ENCODE measurements at places on chromosomes 1 and 21.

DNA sequence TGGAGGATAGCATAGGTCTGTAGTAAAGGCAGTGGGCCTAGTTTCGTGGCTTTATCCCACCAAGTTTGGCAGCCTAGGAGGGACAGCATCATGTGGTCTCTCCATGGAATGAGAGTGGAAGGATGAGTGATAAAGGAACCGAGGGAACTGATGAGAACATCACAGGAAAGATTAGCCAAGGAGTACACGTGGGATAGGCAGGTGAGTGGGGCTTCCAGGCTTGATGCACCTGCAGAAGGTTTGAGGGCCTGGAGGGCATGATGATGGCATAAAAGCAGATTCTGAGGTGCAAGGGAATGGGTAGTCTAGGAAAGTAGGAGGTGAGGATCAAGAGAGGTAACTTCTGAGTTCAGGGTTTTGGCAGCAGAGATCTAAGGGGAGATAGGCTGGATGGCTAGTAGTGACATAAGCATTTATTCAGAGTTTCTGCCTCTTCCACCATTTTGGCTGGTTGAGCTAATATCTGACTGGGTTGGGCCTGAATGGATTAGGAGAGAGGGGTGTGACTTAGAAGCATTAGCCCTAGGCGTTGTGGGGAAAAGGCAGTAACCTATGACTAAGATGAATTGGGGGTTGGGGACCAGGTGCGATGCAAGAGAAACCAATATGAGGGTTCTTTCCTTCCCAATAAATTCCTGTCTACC lies 9.1 kb downstream of the PTGFRN start:
- H3K4me1 ChIP-seq = no peaks in the 10 kb centered on the region
- H3K27ac ChIP-seq = no peak overlapping the region
- no peaks in the 10 kb centered on the region for H3K27me3 ChIP-seq
- H3K4me3 ChIP-seq = no peak overlapping the region
- H3K36me3 ChIP-seq = no peaks in the 10 kb centered on the region

DNA sequence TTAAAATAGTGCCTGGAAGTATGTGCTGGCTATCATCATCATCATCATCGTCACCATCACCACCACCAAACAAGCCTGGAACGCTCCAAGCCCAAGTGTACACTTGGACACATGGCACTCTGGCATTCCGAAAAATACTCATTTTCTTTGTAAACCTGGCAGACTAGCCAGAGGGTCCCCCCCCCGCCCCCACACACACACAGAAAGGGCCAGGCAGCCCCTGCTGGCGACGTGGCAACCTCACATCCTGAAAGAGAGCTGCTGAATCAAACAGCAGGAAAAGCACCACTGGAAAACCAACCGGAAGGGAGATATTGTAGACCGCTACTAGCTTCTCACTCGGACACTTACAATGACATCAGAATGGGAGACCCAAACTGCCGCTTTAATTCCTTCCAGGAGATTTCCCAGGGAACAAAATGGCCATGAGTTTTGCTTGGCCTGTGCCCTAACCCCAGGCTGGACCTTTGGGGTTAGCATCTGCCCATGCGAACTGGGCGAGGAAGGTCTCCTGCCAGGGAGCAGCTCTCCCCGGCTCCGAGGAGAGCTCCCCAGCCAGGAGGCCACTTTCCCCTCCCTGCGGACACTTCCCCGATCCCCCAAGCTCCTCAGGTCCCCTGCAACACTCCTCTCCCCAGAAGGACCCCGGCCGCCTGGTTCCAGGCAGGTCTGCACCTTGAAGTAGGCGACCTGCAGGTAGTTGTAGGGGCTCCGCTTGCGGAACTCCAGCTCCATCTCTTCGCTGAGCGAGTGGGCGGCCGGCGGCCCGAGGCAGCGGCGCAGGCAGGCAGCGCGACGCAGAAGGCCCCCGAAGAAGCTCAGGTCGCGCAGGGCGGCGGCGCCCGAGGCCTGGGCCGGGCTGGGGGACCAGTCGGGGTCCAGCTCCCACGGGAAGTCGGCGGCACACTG lies 742 bp downstream of the P3H1 start:
- no peaks in the 10 kb centered on the region for H3K27me3 ChIP-seq
- peaks cover 15% of the 10 kb centered on the region for H3K4me1 ChIP-seq
- H3K36me3 ChIP-seq = peaks cover 34% of the 10 kb centered on the region
- peak; percentile 75 for DNase-seq

DNA sequence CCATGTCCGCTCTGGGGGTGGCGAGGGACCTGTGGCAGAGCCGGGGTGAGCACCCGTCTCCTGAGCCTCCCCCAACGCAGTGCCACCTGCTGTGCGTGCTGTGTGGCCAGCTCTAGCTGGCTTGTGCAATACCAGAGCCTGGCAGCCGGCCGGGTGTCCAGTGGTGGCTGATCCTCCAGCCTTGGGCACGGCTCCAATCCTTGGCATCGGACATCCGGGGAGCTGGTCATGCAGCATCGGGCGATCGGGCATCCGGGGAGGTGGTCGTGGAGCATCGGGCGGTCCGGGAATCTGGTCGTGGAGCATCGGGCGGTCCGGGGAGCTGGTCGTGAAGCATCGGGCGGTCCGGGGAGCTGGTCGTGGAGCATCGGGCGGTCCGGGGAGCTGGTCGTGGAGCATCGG lies 8.1 kb downstream of the SLX9 start:
- no peak overlapping the region for H3K27ac ChIP-seq
- H3K36me3 ChIP-seq = peaks cover 88% of the 10 kb centered on the region
- no peak for DNase-seq
- no peak overlapping the region for H3K4me3 ChIP-seq
- no peaks in the 10 kb centered on the region for H3K27me3 ChIP-seq
- H3K4me1 ChIP-seq = no peaks in the 10 kb centered on the region

- DNase-seq = no peak
- H3K4me3 ChIP-seq = no peak overlapping the region
- H3K36me3 ChIP-seq = no peaks in the 10 kb centered on the region
- no peaks in the 10 kb centered on the region for H3K4me1 ChIP-seq
- no peak overlapping the region for H3K27ac ChIP-seq
- H3K27me3 ChIP-seq = no peaks in the 10 kb centered on the region
Measured at GRCh38 chr1:63569068-63569467, 24.1 kb upstream of the PGM1 start.

GRCh38 chr21:31014891-31015290 lies 23.4 kb downstream of the KRTAP19-8 start:
- no peaks in the 10 kb centered on the region for H3K36me3 ChIP-seq
- H3K27ac ChIP-seq = no peak overlapping the region
- H3K4me3 ChIP-seq = no peak overlapping the region
- no peaks in the 10 kb centered on the region for H3K4me1 ChIP-seq

- no peak overlapping the region for H3K4me3 ChIP-seq
- H3K27me3 ChIP-seq = no peaks in the 10 kb centered on the region
- H3K4me1 ChIP-seq = no peaks in the 10 kb centered on the region
- peaks cover 55% of the 10 kb centered on the region for H3K36me3 ChIP-seq
- no peak overlapping the region for H3K27ac ChIP-seq
- DNase-seq = no peak
Measured at GRCh38 chr1:172601046-172601630, 57.8 kb upstream of the FASLG start.

- H3K4me1 ChIP-seq = peaks cover 38% of the 10 kb centered on the region
- DNase-seq = no peak
- H3K4me3 ChIP-seq = no peak overlapping the region
- no peaks in the 10 kb centered on the region for H3K27me3 ChIP-seq
Measured at GRCh38 chr1:54409156-54410142, 3.3 kb upstream of the SSBP3 start.

GRCh38 chr1:34742667-34743270 lies 12.1 kb upstream of the GJB5 start:
- DNase-seq = peak; percentile 70
- no peak overlapping the region for H3K27ac ChIP-seq
- no peaks in the 10 kb centered on the region for H3K36me3 ChIP-seq
- no peaks in the 10 kb centered on the region for H3K4me1 ChIP-seq
- peaks cover 8% of the 10 kb centered on the region for H3K27me3 ChIP-seq
- H3K4me3 ChIP-seq = no peak overlapping the region

DNA sequence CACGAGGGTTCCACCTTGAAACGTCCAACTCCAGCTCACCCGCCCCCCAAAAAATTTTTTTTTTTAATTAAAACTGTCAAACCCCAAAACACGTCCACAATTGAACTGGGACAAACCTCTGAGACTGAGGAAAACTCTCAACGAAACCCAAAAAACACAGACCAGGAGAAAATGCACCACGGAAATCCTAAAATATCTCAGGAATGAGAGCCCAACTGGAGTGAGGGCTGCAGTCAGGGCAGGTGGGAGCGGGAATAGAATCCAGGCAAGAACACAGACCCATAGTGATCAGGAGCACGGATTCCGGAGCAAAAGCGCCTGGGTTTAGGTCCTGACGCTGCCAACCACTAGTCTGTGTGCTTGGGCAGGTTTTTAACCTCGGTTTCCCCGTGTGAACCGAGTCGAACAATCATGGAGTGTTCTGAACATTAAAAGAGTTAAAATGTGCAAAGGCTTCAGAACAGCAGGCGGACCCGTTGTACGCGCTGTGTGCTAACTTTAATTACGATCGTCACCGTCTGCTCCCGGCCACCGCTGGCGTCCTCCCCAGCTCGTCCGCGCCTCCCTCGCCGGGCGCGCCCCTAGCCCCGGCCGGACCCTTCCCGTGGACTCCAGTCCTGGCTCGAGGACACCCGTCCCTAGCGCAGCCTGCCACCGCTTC lies 624 bp downstream of the ARHGAP29 start:
- 0 out of 2 replicates have a peak, but pooled peaks cover 3% of the 10 kb centered on the region for H3K4me1 ChIP-seq
- no peak for DNase-seq
- H3K36me3 ChIP-seq = peaks cover 4% of the 10 kb centered on the region
- H3K4me3 ChIP-seq = peak overlapping the region; percentile 83

DNA sequence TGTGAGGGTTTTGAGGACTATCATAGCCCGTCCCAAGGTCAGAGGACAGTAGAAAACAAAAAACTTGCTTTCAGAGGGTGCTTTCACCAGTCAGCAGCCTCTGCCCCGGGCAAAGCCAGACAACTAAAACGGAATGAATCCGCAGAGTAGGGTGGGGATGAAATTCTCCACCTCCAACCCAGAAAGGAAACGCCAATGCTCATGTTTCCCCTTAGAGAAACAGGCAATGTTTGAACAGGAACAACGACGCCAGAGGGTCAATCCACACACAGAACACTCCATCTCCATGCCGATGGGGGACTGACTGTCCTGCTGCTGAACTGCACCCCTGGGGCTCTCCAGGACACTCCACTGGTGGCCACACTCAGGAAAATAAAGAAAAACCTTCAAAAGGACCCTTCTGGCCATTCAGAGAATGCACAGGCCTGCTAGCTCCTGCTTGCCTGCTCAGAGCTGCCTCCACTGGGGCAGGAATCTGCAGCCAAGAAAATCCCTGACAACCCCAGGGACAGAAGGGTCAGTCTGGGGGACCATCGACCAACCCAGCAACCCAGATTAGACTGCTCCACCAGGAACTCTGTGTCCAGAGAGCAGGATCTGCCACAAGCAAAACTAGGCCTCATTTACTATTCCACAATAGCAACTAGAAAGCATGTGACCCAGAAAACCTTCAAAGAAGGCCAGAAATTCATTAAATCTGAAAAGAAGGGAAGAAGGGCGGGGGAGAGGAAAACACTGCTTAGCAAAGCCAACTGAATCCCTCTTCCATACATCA lies 116.0 kb downstream of the TOMM20 start:
- peaks cover 36% of the 10 kb centered on the region for H3K4me1 ChIP-seq
- DNase-seq = no peak
- no peak overlapping the region for H3K4me3 ChIP-seq
- H3K27ac ChIP-seq = peak overlapping the region; percentile 70

DNA sequence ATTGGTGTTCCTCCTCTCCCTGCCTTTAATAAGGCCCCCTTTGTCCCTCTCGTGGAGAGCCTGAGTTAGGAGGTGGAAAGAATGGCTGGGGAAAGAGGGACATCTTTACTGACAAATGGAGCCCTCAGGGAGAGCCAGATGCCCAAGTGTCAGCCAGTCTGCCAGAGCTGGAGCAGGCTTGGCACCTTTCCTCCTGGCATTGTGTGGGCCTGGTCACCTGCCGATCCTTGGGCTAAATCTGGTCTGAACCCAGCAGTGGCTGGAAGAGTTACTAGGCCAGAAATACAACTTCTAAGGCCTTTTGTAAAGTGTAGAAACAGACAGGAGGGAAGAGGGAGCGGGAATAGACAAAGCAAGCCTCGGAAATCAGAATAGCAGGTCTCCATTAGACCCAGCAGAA lies 24.9 kb downstream of the VANGL1 start:
- H3K27ac ChIP-seq = no peak overlapping the region
- H3K27me3 ChIP-seq = no peaks in the 10 kb centered on the region
- H3K4me1 ChIP-seq = peaks cover 35% of the 10 kb centered on the region
- H3K36me3 ChIP-seq = peaks cover 80% of the 10 kb centered on the region
- DNase-seq = no peak

All from SJSA1 (cell line).